Activated T-cell treated with anti-CD3 and anti-CD28 coated beads, Interleukin-2, amount 50 U/mL, for 24 hours (primary cell): ENCODE measurements at places on chromosomes 1 and 21.

- no peak for DNase-seq
These were observed 19.1 kb downstream of the SIM2 start for GRCh38 chr21:36717976-36718375.

DNA sequence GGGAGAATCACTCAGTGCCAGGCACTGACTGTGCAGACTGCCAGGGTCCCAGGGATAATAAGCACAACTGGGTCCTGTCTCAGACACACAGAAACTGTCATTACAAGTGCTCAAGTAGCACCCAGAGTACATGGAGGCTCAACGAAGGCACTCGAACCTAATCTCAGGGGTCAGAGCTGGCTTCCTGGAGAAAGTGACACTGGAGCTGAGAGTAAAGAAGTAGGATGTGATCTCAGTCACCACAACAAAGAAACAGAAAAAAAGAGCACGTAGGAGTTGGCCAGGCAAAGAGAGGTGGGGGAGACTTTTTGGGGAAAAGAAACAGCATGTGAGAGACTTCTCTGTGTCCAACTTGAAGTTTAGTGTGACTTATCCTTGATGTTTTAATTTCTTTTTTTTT lies 1.3 kb downstream of the CATSPER4 start:
- DNase-seq: no peak

DNA sequence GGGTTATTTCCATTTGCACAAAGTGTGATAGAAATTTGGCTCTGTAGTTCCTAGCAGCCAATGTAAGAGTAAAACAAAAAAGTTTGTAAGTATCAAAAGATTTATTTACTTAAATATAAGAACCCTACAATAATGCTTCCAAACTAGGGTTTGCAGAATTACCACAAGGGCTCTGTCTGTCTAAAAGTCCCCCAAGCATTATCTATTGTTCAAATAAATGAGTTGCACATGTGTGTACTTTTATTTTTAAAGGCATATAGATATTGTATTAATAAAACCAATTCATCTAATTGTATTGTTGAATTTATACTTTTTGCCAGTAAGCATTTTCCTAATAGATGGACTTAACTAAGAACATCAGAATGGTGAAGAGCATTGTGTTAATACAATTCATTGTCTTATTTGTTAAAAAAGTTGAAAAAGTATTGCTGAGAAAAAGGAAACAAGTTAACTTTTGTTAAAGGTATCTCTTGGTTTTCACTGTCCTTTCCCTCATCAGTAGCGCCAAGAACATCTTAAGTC lies 863 bp upstream of the PTPRC start:
- no peak for DNase-seq

- DNase-seq: no peak
These were observed 143.4 kb downstream of the ZZZ3 start for GRCh38 chr1:77538956-77539518.

DNA sequence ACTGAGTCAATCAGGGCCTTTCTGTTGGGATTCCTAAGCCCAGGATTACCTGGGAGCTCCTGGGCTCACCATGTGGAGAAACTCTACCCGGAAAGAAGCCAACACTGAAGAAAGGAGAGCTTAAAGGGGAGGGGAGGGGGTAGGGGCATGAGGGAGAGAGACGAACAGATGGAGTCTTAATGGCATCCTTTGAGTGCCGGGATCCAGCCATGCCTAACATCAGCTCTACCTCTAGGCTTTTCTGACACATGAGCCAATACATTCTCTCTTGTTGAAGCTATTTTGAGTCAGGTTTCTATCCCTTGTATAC lies 75.0 kb downstream of the NPHP4 start:
- no peak for DNase-seq

DNA sequence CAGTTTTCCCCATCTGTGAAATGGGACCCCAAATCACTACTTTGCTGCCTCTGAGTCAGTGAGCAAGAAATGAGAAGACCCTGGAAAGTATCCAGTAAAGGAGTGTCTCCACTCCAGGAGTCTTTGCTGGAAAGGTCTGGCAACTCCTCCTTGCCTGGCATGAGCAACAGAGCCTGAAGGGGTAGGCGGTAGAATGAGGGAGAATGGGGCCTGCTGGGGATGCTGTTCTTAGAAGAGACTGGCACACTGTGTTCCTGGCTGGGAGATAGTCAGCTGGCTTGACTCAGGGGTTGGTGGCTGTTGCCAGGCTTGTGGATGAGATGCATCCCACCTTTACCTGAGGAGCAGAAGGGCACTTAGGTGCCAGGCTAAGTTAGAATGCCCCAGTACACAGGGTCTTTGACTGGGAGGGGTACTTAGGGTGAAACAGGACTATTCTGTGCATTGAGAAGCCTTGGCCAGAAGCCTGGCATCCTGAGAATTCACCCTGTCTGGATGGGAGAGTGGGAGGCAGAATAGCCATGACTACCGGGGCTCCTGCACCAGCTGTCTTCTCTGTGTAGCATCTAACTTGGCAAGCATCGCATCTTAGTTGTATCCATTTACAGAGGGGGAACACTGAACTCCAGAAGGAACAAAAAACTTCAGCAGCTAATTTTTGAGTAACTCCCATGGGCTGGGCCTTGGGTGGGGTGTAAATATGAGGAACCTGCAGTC lies 2.5 kb downstream of the MFSD2A start:
- no peak for DNase-seq

- DNase-seq: no peak
These were observed 75.5 kb upstream of the RAB3GAP2 start for GRCh38 chr1:220347654-220348175.

DNA sequence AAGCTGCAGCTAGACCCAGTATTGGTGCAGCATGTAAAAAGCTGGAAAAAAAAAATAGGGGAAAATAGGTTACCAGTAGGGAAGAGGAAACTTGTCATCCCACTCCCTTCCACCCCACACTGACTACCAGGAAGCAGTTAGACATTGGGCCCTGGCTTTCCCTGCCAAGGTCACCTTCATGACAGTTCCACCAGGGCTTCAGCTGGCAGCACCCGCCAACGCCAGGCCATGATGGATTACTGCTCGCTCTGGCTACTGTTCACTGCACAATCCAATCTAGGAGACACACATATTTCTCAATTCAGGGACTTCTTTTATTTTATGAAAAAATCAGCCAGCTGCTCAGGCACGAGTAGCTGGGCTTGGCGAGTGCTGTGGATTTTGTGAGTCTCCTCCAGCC lies 127.7 kb downstream of the DMRTA2 start:
- DNase-seq: no peak

GRCh38 chr1:200912737-200913407 lies 18.2 kb downstream of the INAVA start:
- DNase-seq: no peak

GRCh38 chr1:204466416-204467405 lies 27.9 kb downstream of the PIK3C2B start:
- peak; percentile 25 for DNase-seq

DNA sequence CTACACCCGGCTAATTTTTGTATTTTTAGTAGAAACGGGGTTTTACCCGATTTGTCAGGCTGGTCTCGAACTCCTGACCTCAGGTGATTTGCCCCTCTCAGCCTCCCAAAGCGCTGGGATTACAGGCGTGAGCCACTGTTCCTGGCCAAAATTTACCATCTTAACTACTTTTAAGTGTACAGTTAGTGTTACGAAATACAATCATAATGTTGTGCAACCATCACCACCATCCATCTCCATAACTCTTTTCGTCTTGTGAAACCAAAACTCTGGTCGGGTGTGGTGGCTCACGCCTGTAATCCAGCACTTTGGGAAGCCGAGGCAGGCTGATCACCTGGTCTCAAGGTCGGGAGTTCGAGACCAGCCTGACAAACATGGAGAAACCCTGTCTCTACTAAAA lies 14.1 kb upstream of the ZBTB40 start:
- no peak for DNase-seq

- DNase-seq: peak; percentile 22
These were observed 85.6 kb downstream of the MAN1C1 start for GRCh38 chr1:25702101-25702775.

DNA sequence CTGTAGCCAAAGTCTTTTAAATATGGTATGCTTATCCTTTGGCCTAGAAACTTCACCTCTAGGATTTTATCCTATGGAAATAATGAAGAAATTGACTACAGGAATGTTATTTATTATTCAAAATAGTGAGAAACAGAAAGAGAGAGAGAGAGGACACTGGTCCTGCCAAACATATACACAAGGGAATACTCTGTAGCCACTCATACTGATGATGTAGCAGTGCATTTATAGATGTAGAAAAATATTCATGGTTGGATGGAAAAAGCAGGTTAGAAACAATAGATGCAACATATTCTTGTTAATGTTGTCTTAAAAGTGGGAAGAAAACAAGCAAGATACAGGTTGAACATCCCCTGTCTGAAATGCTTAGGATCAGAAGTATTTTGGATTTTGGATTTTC lies 22.2 kb upstream of the EPHB2 start:
- DNase-seq: no peak

DNA sequence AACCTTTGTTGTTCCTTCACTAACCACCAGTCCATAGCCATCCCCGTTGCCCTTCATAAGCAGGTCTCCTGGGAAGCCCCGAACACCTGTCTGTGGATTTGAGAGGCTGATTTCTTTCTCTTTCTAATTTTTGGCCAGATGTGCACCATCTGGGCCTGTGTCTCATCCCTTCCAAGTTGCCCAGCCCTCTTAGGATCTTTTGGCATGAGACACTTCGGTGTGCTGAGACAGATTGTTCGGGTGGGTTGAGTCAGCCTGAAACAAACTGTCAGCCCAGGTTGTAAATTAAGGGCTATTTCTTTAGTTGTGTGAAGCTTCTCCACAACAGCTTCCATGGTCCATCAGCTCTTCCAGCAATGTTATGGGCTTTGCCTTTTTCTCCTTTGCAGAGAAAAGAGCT lies 1.4 kb upstream of the DNAJC11 start:
- no peak for DNase-seq

DNA sequence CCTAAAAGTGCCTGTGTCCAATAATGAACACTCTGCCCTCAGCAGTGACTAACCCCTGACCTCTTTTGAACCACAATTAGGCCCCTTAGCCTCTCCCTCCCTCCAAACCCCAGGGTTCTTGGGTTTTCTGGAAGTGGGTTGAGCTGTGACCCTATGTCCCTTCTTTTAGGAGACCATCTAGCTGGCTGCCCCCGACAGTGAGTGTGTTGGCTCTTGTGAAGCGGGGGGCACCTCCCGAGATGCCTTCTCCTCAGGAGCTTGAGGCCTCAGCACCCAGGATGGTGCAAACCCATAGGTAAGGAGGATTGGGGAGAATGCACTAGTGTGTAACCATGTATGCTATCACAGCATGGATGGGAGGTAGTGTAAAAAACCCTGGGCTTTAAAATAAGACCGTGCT lies 7.3 kb downstream of the RUSC1 start:
- DNase-seq: peak; percentile 26

DNA sequence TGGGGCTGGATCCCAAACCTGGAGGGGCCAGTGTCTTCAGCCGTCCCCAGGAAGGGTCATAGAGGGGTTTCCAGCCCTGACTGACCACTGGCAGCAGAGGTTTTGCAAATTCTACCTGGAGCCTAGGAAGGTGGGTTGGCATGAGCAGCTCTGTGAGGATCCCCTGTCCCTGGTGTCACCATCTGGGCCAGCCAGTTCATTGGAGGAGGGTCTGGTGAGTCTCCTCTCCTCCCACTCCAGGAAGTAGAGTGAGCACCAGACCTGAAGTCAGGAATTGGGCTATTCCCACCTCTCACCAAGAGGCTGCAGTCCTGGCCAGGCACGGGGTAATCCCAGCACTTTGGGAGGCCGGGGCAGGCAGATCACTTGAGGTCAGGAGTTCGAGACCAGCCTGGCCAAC lies 57.4 kb downstream of the UBIAD1 start:
- no peak for DNase-seq

GRCh38 chr1:85387781-85388180 lies 77.2 kb downstream of the DDAH1 start:
- DNase-seq: no peak

GRCh38 chr1:100539836-100540536 lies 2.0 kb downstream of the GPR88 start:
- no peak for DNase-seq

DNA sequence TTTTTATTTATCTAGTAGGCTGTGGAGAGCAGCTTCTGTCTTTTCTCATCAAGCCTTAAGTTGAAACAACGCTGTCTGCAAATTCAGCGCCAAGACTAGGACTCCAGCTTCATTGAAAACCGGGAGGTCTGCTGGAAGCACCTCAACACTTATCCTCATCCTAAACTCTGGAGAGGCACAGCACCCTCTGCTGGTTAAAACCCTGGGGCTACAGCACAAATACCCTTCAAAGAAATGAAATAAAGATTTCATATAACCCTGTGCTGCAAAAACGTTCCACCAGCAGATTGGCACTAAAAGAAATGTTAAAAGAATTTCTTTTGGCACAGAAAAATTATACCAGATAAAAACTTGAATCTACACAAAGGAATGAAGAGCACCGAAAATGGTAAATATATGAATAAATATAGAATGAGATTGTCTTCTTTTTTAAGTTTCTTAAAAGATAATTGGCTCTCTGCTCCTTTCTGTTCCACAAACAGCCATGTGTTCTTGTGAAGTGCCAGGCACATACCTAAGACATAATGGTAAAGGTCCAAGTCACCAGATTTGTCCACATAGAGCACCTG lies 227.7 kb upstream of the SAMSN1 start:
- DNase-seq: peak; percentile 65

- no peak for DNase-seq
These were observed 306.3 kb upstream of the ESRRG start for GRCh38 chr1:217029281-217030157.

DNA sequence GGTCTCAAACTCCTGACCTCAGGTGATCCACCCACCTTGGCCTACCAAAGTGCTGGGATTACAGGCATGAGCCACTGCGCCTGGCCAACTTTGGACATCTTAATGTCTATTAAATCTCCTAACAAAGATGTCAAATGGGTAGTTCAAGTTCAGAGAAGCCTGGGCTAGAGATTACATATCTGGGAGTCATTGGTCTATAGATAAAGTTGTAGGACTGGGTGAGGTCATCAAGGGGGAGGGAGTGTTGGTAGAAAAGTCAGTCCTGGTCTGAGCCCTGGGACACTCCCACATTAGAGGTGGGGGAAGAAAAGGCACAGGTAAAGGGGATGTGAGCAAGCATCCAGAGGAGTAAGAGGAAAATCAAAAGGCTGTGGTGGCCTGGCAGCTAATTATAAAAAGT lies 6.6 kb downstream of the UBIAD1 start:
- no peak for DNase-seq

DNA sequence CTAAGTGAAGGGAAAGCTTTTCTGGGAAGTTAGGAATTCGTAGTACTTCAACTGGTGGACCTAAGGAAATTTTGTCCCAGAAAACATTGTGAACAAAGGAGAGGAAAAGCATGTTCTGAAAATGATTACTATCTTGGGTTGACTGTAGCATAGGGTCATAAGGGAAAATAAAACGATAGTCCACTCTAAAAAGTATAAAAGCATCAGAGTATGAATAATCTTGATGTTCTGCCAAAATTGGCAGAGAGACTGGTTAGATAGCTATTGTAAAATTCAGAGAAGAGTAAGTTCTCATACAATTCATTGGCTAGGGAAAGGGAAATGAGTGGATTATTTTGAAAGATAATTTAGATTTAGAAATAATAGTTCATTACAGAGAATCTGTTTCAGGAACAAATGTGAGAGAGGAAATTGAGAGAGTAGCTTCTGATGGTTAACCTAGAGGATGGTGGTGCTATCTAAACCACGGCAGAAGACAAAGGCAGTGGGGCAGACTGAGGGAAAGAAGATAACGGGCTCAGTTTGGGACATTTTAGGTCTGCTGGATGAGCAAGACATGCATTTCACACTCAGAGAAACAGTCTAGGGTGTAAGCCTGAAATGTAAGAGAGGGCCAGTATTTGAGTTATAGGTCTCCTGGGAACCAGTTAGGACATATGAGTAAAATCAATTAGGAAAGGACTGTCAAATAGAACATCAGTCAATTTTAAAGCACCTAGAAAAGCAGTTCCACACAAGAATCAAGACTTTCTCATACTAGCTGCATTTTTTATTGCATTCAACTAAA lies 799.3 kb upstream of the CXADR start:
- no peak for DNase-seq

- no peak for DNase-seq
These were observed 12.1 kb downstream of the HHAT start for GRCh38 chr1:210340841-210341240.
